ENCODE measurements at places on chromosomes 3 and 15.

- peak; percentile 64 for DNase-seq
Measured at GRCh38 chr3:45225465-45226205, 452 bp downstream of the TMEM158 start.

GRCh38 chr3:47000198-47000815, 20.8 kb downstream of the NBEAL2 start:
- no peak for DNase-seq

DNA sequence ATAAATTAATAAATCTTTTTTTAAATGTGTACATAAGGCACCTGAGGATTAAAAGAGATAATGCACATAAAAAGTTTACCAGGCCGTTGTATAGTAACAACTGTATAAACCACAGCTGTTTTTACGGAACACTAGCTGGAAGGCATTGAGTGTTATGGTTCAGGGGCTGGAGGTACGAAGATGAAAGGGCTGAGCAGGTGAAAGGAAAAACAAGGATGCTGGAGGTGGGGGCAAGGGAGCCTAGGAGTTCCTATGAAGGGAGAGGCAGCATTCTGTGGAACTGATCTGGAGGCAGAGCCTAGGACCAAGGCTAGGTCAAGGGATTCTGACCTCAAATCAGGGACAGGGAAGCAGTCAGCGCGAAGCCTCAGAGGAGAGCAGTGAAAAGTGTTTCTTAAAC, 8.0 kb downstream of the SEMA5B start:
- no peak for DNase-seq

GRCh38 chr3:105195260-105195659, 171.4 kb upstream of the ALCAM start:
- no peak for DNase-seq

GRCh38 chr3:173650596-173650995, 253.1 kb downstream of the NLGN1 start:
- no peak for DNase-seq

DNA sequence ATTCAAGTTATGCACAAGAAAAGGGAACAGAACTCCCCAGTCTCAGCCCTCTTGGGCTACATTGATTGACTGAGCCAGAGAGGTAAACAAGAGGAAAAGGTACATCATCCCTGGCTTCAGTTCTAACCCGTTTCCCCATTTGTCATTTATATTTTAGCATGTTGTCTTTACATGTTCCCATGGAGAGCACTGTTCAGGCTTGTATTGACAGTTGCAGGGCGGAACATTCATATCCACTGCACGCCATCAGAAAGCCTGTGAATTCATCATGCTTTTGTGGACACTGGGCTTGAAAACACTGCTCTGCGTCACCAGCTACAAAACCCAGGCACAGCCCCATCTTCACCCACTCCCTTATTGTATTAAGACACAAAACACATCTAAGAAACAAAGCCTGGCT, 240.9 kb upstream of the EIF1B start:
- DNase-seq = no peak

GRCh38 chr15:35194296-35194695, 109.2 kb upstream of the NANOGP8 start:
- no peak for DNase-seq

DNA sequence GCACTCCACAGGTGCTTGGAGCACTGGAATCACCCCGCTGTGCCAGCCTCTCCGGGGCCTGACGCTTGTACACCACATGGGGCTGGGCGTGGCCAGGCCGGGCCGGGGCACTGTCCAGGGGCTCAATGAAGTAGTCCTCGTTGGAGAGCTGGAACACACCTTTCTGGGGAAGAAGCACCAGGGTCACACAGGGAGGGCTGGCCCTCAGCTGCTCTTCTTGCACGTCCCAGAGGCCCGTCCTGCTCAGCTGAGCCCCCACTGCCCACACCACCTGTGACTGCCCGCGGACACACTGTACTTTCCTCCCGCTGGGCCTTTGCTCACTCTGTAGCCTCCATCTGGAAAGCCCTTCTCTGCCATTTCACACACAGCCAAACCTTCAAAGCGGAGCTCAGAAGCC, 13.3 kb downstream of the ADAMTS7 start:
- no peak for DNase-seq

DNA sequence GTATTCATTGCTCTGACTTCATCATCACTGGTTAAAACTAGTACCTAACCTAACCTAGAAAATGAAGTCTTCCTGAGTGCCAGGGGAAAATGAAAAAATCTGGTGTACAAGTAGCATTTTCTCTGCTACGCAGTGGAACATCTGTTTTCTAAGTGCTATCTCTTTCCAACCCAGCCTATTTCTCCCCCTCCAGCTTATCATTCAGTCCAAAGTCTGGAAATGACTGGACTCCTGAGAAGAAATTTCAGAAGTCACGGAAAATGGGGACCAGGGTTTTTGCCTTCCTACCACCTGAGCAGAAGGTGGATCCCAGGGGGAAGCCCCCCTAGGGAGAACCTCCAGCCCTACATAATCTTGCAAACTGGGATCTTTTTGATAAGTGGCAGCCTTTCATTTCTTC, 9.6 kb upstream of the GLCE start:
- DNase-seq = no peak

- no peak for DNase-seq
Measured at GRCh38 chr3:44860117-44860516, 1.6 kb upstream of the TMEM42 start.

DNA sequence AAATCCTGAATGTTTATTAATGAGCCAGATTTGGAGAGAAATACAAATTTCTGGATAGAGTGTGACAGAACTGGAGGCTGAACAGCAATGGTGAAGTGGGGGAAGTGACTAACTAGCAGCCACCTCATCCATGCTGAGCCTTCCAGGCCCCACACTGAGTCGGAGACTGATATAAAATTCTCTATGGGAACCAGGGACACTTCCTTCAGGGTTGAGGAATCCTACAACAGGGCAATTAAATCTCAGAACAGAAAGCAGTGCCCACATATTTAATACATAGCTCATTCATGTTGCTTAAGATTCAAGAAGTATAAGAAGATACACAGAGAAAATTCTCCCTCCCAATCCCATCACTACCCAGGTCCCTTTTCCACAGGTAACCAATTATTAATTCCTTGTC, 49.3 kb downstream of the HACD2 start:
- no peak for DNase-seq

DNA sequence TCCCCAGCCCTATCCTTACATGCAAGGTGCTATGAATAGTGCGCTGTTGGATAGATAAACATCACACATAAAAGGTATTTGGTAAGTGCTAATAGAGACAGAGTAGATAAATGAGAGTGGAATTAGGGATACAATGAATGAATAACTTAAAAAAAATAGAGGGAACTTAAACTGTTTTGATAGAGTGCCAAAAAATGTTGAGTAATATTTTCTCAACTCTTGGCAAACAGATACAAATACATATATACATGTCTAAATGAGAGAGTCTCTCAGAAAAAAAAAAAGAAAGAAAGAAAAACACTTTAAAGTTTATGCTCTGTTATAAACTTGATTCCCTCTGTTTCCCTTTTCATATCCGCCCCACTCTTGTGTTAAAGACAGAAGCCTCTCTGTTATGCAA, 667.4 kb downstream of the ROBO2 start:
- DNase-seq = no peak

DNA sequence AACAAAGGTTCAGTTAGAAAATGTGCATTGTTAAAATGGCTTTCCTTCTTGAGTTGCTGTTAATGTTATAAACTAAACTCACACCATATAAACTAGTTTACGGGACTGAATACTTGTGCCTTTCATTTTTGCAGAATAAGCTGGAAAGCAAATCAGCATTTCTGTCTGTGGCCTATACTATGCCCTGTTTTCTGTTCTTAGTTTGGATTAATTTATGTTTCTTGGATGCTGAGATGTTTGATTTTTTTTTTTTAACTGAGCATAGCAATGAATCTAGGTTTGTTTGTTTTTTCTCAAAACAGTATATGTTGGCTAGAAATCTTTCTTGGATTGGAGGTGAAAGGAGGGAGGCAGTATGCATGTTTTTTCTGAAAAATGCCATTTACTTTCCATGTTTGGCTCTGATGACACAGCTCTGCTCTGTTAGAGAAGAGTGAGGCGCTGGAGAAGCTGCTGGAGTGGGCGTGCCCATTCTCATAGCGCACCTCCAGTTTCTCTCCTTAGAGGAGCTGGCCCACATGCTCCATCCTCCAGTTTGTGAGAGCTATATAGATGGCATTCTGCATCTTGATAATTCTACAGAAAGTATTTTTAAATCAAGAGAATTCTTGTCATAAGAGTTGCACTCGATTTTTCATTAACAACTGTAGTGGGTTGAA, 423.6 kb upstream of the TPM1 start:
- DNase-seq = no peak

- peak; percentile 65 for DNase-seq
Measured at GRCh38 chr3:64203969-64204908, 21.0 kb downstream of the PRICKLE2 start.

DNA sequence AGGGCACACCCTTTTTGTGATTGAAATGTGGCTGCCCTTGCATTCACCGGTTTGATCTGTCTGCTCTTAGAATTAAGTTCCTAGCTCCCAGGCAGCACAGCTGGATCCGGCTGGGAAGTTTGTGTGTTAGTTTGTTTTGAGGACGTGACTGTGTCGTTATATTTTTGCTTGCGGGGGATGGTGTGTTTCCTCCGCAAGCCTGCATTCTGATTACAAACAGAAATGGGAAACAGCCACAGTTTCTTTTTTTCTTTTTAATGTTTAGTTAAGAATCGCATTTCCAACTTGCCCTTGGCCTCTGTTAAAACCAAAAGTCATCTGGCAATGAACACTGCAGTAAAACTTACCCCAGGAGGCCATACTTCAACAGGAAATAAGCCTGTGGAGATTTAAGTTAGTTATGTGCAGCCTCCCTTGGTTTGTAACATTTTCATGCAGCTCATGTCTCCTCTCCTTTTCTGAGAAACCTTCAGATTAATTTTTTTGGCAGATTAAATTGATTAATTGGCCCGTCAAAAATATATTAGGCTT, 888 bp downstream of the TMOD3 start:
- DNase-seq = peak; percentile 63

GRCh38 chr15:65916041-65916663, 46.9 kb downstream of the RAB11A start:
- no peak for DNase-seq

DNA sequence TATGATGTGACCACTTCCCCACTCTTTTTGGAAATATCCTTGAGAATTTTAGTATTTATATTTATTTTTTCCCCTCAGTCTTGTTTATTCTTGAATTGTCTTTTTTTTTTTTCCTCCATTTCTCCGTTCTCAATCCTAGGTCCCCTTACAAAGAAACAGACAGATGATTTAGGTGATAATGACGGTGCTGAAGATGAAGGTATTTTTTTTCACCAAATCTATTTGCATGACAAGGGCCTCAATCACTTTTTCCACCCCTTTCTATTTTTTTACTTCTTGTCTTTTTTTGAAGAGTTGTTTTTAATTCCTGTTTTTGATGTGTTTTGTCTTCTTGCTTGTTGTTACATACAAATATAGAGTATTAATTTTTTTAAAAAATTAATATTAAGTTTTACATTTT, 402.6 kb downstream of the NLGN1 start:
- DNase-seq = no peak

DNA sequence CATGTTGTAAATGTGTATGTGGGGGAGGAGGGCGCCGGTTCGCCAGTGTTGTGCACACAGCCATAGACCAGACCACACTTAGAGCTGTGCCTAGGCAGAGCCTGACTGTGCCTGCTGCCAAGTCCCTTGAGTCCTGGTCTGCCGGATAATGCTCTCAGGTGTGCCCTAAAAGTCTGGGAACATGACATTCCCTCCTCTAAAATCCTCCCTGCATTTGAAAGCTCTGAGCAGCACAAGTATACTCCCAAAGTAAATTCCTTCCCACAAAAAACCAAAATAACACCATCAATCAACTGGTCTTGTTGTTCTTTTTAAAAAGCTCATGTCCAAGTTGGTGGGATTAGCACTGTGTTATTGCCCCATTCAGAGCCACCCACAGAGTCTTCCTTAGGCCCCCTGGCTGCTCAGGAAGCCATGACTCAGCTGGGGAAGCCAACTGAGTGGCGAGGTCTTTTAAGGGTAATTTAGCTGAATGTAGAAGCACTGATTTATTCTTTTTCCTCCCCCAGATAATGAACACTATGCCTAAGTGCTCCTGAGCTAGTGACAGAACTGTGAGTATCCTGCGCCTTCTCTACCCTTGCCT, 147.8 kb upstream of the MCTP2 start:
- DNase-seq = no peak

- no peak for DNase-seq
Measured at GRCh38 chr3:185709251-185709955, 115.4 kb downstream of the IGF2BP2 start.

GRCh38 chr3:189363590-189364255, 192.0 kb downstream of the TPRG1 start:
- DNase-seq = no peak

GRCh38 chr3:47035645-47036044, 56.2 kb downstream of the NBEAL2 start:
- DNase-seq = no peak

DNA sequence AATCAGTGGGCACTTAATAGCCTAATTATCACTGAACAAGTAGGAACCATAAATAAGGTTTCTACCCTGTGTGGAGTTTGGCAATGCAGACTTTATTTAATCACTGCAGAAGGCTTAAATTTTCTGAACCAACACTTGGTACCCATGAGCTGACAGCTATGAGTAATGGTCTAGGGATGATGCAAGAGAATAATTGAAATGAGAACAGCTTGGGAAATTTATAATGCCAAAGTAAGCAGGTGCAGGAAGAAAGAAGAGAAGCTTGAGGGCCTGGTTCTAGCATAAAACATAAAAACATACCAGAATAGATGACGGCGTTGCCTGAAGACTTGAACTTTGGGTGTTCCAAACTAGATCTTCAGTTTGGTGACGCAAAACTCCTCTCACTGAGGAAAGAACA, 67.0 kb downstream of the IMPG2 start:
- no peak for DNase-seq

- no peak for DNase-seq
Measured at GRCh38 chr3:4907643-4908432, 71.4 kb upstream of the BHLHE40 start.

- DNase-seq = peak; percentile 69
Measured at GRCh38 chr3:160956785-160957184, 148.4 kb downstream of the B3GALNT1 start.

- DNase-seq = no peak
Measured at GRCh38 chr3:45590822-45591546, 3.6 kb upstream of the LIMD1 start.

GRCh38 chr15:89657686-89658200, 2.5 kb upstream of the KIF7 start:
- DNase-seq = no peak

- DNase-seq = peak; percentile 83
Measured at GRCh38 chr15:32029862-32030781, at the start of gene CHRNA7. CHRNA7 (plus strand) TSS chr15:32030515; CDS start chr15:32030595, 80 bp downstream.

GRCh38 chr3:5343459-5343858, 156.0 kb downstream of the EDEM1 start:
- DNase-seq = peak; percentile 5

Measured in hematopoietic multipotent progenitor cell treated with erythropoietin and hydrocortisone succinate and interleukin-3 and kit ligand, for 4 days (in vitro differentiated cells).